ENCODE measurements at places on chromosomes 11 and 22.

DNA sequence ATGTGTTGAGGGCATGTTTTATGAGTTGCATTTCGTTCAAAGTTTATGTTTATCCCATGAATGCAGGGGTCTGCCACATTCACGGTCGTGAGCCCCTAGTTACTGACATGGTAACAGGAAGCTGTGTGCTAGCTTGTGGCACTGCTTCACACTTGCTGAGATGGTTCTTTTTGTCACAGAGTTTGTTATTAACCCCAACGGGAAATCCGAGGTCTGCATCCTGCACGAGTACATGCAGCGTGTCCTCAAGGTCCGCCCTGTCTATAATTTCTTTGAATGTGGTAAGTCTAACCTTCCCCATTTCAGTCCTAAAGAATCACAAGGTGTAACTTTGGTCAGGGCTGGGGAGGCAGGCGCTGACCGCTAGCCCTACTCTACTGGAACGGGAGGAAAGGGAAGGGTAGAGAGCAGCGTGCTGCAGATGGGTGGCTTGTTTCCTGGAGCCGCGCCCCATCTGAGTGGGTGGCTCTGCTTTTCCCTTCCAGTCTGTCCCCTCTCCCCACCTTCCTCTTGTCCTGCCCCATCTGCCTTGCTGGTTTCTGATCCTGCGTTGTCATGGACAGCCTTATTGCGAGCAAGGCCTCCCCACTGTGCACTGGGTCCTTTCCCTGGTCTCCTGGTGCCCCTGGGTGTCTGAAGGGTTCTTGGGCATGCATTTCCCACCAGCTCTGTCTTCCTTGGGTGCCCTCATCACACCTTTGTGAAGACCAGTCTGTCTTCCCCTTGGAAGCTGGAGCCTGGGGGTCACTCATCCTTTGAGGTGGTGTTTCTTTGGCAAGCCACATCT lies 11.8 kb downstream of the DGCR8 start:
- H3K36me3 ChIP-seq = peaks cover 41% of the 10 kb centered on the region
- no peaks in the 10 kb centered on the region for H3K27me3 ChIP-seq
- no peak overlapping the region for H3K27ac ChIP-seq
- no peaks in the 10 kb centered on the region for H3K4me1 ChIP-seq

GRCh38 chr11:120024046-120024445 lies 113.9 kb downstream of the TRIM29 start:
- no peaks in the 10 kb centered on the region for H3K4me1 ChIP-seq
- no peak for DNase-seq
- H3K4me3 ChIP-seq = no peak overlapping the region

- peaks cover 11% of the 10 kb centered on the region for H3K4me1 ChIP-seq
- H3K27ac ChIP-seq = no peak overlapping the region
- H3K27me3 ChIP-seq = no peaks in the 10 kb centered on the region
- no peak for DNase-seq
- no peaks in the 10 kb centered on the region for H3K36me3 ChIP-seq
These were observed 203.4 kb downstream of the CADM1 start for GRCh38 chr11:115300660-115301428.

DNA sequence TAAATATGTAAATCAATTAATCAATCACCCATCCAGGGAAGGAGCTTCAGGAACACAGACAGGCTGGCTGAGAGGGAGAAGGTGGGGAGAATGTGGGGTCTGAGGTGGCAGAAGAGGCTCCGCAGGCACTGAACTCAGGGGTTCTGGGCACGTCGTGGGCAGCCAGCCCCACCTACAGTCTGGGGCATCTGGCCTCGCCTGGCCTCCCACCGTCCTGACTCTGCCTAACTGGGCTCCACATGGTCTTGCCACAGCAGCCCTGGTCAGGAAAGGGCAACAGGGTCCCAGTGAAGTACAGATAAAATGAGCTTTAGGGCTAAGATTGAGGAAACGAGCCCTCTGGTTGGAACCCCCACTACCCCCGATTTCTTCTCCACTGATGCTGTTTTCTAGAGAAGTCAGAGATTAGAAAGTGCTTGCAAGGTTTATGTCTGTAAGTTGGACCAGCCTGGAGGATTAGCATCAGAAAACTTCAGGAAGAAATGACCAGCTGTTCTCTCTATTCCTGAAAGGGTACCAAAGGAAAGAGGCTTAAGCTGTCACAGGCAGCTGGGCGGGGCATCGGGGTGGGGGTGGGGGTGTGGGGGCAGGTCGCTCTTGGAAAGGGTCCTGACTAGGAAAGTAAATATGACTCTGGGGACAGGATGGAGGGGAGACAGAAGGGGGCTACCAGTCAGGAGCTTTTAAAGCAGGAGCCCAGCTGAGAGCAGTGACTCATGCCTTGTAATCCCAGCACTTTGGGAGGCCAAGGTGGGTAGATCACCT lies 261.7 kb downstream of the BUD13 start:
- H3K4me3 ChIP-seq = no peak overlapping the region
- peaks cover 49% of the 10 kb centered on the region for H3K27me3 ChIP-seq
- no peak overlapping the region for H3K27ac ChIP-seq
- H3K4me1 ChIP-seq = no peaks in the 10 kb centered on the region

All from progenitor cell of endocrine pancreas (in vitro differentiated cells).